Ascending aorta (tissue), 2 donors: ENCODE measurements at places on chromosomes 12 and 14.

- no peak for DNase-seq
Observed at GRCh38 chr12:57491393-57492280, 3.8 kb downstream of the MARS1 start.

- no peak for DNase-seq
Observed at GRCh38 chr12:82504409-82504808, 146.1 kb downstream of the METTL25 start.

GRCh38 chr12:110077800-110078199 is 29.5 kb upstream of the C12orf76 start:
- DNase-seq, result no peak

DNA sequence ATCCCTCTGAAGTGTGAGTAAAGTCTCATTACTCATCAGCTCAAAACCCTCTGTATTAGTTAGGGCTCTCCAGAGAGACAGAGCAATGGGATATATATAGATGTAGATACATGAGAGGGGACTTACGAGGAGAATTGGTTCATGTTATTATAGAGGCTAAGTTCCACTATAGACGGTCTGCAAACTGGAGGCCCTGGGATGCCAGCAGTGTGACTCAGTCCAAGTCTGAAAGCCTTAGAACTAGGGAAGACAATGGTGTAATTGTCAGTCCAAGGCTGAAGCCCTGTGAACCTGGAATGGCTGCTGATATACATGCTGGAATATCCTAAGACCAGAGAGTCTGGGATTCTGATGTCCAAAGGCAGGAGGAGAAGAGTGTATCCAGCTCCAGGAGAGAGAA is 57.3 kb upstream of the CEP83 start:
- DNase-seq, result no peak

DNA sequence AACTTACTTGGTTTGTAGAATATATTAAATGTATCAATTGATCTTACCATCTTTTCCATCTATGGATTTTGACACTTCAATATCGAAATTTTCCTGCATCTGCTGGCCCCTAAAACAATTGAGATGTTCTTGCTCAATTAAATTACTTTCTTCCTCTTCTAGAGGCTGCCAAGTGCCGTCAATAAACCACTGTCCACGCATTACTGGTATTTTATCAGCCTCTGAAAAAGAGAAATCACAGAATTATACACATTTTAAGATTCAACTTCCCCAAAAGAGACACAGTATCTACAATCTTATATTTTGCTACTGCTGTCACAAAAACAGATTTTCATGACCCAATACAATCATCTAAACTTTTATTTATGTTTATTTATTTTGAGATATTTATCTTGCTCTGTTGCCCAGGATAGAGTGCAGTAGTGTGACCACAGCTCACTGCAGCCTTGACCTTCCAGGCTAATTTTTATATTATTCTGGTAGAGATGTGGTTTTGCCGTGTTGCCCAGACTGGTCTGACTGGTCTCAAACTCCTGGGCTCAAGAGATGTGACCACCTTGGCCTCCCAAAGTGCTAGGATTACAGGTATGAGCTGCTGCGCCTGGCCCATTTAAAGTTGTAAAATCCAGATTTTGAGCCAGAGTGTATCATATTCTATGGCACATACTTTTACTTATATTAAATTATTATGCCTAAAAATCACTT is 49.3 kb downstream of the DDHD1 start:
- no peak for DNase-seq
